Breast epithelium (tissue), 4 donors: ENCODE measurements at places on chromosomes 5 and 9. TPM values are rescaled to one million over a fixed set of nuclear protein-coding genes. Genes with fewer than 3 reads are reported as not detected.

TMEM171 gene
- not detected for total RNA-seq

S100Z gene
- not detected for total RNA-seq

PAXX gene
- 24.6 TPM for total RNA-seq

STPG3 gene
- total RNA-seq: not detected

- H3K4me3 ChIP-seq: peak within 1 kb of the TSS; percentile 96
- H3K4me1 ChIP-seq: no peaks in the 10 kb centered on the region
- peak; percentile 88 for DNase-seq
Measured at GRCh38 chr5:131165119-131165727, at the start of gene HINT1. TSS of gene HINT1 (minus strand) at chr5:131165256. CDS start at chr5:131165205, 51 bp downstream.

DMRTA1 gene
- 1.6 TPM for total RNA-seq

- no peaks in the 10 kb centered on the region for H3K4me1 ChIP-seq
- no peak overlapping the region for H3K4me3 ChIP-seq
- H3K27me3 ChIP-seq: no peaks in the 10 kb centered on the region
- no peaks in the 10 kb centered on the region for H3K36me3 ChIP-seq
- H3K27ac ChIP-seq: peak overlapping the region; percentile 10
Measured at GRCh38 chr5:82425591-82425990, 147.4 kb upstream of the RPS23 start.

SLC6A19 gene
- total RNA-seq: not detected

- H3K27me3 ChIP-seq: no peaks in the 10 kb centered on the region
- DNase-seq: no peak
- no peak overlapping the region for H3K27ac ChIP-seq
- H3K4me1 ChIP-seq: no peaks in the 10 kb centered on the region
Measured at GRCh38 chr5:114362197-114362976, 517 bp downstream of the KCNN2 start.

GRCh38 chr5:113102121-113102531 is 125.5 kb downstream of the DCP2 start:
- no peak overlapping the region for H3K27ac ChIP-seq
- no peaks in the 10 kb centered on the region for H3K4me1 ChIP-seq
- DNase-seq: no peak
- no peak overlapping the region for H3K4me3 ChIP-seq

DOCK8 gene
- 34.1 TPM for total RNA-seq

CER1 gene
- total RNA-seq: not detected

GRCh38 chr5:64161420-64161819 is 4.2 kb upstream of the RNF180 start:
- no peak overlapping the region for H3K27ac ChIP-seq
- no peaks in the 10 kb centered on the region for H3K36me3 ChIP-seq
- DNase-seq: no peak

GRXCR2 gene
- total RNA-seq: 0.29 TPM

GRCh38 chr9:91296354-91296753 is 65.4 kb downstream of the AUH start:
- H3K4me1 ChIP-seq: no peaks in the 10 kb centered on the region
- H3K4me3 ChIP-seq: no peak overlapping the region
- H3K36me3 ChIP-seq: no peaks in the 10 kb centered on the region
- no peak for DNase-seq
- no peaks in the 10 kb centered on the region for H3K27me3 ChIP-seq
- H3K27ac ChIP-seq: no peak overlapping the region

GRCh38 chr9:98884849-98885248 is 58.9 kb upstream of the COL15A1 start:
- no peaks in the 10 kb centered on the region for H3K4me1 ChIP-seq
- H3K4me3 ChIP-seq: no peak overlapping the region
- DNase-seq: no peak
- no peak overlapping the region for H3K27ac ChIP-seq
- H3K27me3 ChIP-seq: no peaks in the 10 kb centered on the region
- H3K36me3 ChIP-seq: no peaks in the 10 kb centered on the region

NR6A1 gene
- 5.3 TPM for total RNA-seq

DNA sequence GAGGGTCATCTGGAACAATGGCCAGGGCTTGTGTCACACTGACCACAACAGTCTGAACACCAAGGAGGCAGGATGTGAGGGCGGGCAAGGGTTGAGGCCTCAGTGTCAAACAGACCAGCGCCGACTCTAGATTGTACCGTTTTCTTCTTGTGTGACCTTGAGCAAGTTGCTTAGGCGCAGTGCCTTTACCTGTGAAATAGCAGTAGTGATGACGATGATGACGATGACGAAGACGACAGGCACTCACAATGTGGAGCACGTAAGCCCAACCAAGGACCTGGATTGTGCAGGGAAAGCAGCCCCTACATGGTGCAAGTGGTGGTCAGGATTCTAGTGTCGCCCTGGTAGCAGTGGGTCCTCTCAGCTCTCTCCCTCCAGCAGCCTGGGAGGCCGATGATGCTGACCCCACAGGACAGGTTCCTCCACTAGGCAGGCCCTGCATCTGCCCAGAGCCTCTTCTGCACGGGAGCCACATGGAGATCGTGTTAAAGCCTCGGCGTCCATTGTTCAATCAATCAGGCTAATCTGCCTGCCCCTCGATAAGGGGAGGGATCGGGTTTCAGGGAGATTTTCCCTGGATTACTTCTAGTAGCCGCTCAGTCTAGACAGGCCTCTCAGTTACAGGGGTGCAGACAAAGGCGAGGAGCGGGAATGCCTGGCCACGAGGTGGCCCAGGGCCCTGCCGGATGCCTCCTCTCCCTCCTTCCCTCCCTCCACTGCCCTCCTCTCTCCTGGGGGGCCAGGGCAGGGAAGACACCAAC is 91.7 kb downstream of the MACROH2A1 start:
- DNase-seq: no peak
- H3K36me3 ChIP-seq: no peaks in the 10 kb centered on the region
- H3K4me3 ChIP-seq: no peak overlapping the region

- H3K4me3 ChIP-seq: peak overlapping the region; percentile 40
- H3K27ac ChIP-seq: no peak overlapping the region
- no peaks in the 10 kb centered on the region for H3K27me3 ChIP-seq
- no peaks in the 10 kb centered on the region for H3K4me1 ChIP-seq
Measured at GRCh38 chr9:5511935-5512580, 1.7 kb downstream of the PDCD1LG2 start.

GRCh38 chr9:80175286-80176150 is 603.8 kb downstream of the TLE4 start:
- no peak overlapping the region for H3K27ac ChIP-seq
- no peaks in the 10 kb centered on the region for H3K36me3 ChIP-seq
- DNase-seq: no peak
- H3K4me3 ChIP-seq: no peak overlapping the region
- H3K27me3 ChIP-seq: no peaks in the 10 kb centered on the region

TCERG1 gene
- 48.0 TPM for total RNA-seq

PCDHB12 gene
- total RNA-seq: 5.2 TPM

DNA sequence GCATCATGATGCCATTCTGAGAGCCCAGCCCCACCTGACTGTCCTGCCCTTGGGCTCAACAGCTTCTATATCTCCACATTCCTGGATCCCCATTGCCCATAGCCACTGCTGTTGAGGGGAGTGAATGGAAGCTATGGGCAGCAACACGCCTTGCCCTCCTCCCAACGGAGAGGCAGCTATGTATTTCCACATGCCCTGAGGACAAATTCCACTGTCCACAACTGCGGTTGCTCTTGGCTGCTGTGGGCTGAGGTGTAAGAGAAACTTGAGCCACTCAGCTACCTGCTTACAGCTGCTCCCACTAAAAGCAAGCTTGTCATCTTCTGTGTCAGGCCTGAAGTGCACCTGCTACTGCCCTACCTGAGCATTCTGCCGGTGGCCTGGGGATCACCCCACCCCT is 222.9 kb downstream of the PSAT1 start:
- no peaks in the 10 kb centered on the region for H3K4me1 ChIP-seq
- DNase-seq: no peak
- H3K4me3 ChIP-seq: no peak overlapping the region
- H3K27me3 ChIP-seq: no peaks in the 10 kb centered on the region

DNA sequence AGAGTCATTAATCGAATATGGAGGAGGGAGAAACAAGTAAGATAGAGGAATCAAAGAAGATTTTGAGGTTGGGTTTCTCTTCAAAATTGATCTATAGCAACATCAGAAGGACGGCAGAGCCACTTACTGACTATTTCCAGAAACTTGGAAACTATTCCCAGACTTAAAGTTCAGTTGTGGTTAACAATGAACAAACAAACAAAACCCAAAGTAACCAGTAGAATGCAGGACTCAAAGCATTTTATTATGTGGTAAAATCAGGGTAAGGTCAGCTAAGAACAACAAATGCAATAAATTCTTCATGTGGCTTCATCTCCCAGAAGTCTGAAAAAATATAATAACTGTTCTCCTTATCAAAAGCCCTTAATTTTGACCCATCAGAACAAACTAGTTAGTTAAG is 54.9 kb upstream of the OSMR start:
- H3K27me3 ChIP-seq: no peaks in the 10 kb centered on the region
- no peak overlapping the region for H3K27ac ChIP-seq
- H3K4me1 ChIP-seq: no peaks in the 10 kb centered on the region
- H3K4me3 ChIP-seq: no peak overlapping the region

DAP gene
- total RNA-seq: 60.8 TPM

FOXD4L5 gene
- not detected for total RNA-seq

GRCh38 chr9:17837965-17838364 is 259.1 kb downstream of the SH3GL2 start:
- no peak overlapping the region for H3K27ac ChIP-seq
- no peak for DNase-seq
- no peaks in the 10 kb centered on the region for H3K36me3 ChIP-seq
- H3K4me3 ChIP-seq: no peak overlapping the region
- H3K27me3 ChIP-seq: no peaks in the 10 kb centered on the region

DNA sequence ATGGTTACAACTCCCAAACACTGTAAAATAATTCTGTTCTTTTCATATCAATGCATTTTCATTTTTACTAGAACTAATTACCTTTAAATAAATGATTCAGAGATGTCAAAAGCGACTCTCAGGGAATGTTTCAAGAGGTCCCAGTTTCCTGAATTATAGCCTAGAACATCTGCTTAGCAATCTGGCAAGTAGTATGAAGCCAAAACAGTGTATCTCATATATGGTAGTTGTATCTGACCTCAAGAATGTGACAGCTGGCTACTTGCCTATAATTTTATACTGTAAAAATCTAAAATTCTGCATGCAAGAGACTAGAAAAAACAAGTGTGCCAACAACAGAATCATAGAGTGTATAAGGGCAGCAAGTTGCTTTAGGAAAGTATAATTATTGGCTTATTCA is 187.7 kb upstream of the POU5F2 start:
- H3K27me3 ChIP-seq: no peaks in the 10 kb centered on the region
- DNase-seq: no peak
- H3K4me3 ChIP-seq: no peak overlapping the region
- no peaks in the 10 kb centered on the region for H3K4me1 ChIP-seq
- H3K27ac ChIP-seq: no peak overlapping the region

DNA sequence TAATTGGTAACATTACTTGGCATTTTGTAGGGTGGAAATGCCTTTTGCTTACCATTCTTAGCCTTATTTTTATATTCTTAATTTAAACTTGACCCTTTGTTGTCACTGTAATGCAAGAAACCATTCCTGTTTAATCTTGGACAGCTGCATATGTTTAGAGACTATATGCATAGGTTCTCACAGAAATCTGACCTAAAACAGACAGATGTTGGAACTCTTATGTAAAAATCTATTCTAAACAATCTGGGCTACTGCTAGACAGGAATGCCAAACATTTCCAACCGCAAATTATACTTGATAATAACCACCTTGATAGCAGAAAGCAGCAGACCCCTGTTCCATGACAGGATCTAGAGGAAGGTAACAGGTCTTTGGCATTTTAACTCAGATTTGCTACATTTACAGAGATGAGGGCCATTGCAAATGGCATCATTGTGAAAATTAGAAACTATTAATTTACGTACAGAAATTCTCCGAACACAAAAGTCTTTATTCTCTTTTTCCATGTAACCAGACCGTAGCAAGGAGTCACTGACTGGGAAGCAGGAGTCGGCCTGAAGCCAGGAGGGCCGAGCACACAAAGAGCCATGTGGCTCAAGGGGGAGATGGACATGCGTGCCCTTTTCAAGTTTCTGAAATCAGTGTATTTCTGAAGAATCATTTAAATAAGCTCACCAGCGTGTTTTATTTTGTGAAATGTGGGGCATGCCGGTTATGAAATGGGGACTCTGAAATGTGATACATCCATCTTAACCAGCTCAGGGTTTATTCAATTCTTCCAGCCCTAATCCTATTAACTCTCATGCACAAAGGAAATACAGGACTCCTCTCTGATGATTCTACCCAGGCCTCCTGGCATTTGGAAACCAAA is 139.3 kb downstream of the AOPEP start:
- H3K27me3 ChIP-seq: no peaks in the 10 kb centered on the region
- no peaks in the 10 kb centered on the region for H3K4me1 ChIP-seq
- H3K36me3 ChIP-seq: no peaks in the 10 kb centered on the region
- no peak for DNase-seq
- no peak overlapping the region for H3K4me3 ChIP-seq
- H3K27ac ChIP-seq: no peak overlapping the region

DNA sequence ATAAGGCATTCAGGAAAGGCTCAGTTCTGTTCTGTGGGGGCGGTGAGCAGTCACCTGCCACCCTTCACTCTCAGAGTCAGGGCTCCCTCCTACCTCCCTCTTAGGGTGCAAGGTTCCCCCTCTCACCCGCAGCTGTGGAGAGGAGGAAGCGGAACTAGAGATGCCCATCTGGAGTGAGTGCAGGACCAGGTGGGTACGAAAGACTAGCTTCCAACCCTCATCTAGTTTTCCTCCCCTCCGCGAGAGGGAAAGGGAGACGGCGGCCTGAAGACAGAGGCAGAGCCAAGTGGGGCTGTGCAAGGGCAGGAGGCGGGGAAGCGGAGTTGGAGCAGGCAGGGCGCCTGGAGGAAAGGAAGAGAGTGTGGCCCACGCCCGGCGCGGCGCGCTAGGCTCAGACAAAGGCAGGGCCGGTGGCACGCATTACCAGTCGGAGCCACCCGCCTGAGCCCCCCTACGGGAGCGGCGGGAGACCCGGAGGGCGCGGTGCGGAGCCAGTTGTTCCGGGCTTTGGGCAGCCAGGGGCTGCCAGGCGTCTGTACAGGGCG is 7.3 kb downstream of the PRR7 start:
- H3K27me3 ChIP-seq: peaks cover 2% of the 10 kb centered on the region
- no peaks in the 10 kb centered on the region for H3K4me1 ChIP-seq
- no peaks in the 10 kb centered on the region for H3K36me3 ChIP-seq
- H3K27ac ChIP-seq: peak overlapping the region; percentile 59

GRCh38 chr5:172102218-172102870 is 85.7 kb downstream of the STK10 start:
- H3K36me3 ChIP-seq: no peaks in the 10 kb centered on the region
- peaks cover 3% of the 10 kb centered on the region for H3K4me1 ChIP-seq
- no peak overlapping the region for H3K4me3 ChIP-seq
- H3K27me3 ChIP-seq: no peaks in the 10 kb centered on the region
- H3K27ac ChIP-seq: no peak overlapping the region

DNA sequence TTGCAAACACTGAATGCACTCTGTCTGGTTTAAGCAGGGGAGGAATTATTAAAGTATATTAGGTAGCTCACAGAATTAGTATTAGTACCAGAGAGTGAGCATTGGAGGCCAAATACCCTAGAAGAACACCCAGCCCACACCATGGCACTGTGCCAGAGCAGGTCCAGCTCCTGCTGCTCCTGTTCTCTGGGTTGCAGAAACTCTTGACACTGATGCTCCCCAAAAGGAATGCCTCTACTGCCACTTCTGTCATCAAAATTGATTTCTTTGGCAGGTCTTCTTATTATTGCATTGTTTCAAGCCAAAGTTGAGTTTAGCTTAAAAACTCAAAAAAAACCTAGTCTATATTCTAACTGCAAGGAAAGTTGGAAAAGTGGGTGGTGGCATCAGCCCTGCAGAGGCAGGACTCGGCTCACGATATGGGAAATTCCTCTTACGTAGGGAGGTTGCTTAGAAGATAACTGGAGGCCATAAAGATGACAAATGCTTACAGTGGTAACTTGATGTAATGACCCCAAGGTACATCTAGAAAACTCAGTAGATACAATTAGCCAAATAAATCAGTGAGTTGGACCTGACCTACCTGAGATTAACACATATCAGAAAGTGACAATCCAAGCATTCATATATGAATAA is 123.4 kb downstream of the CD180 start:
- no peak overlapping the region for H3K4me3 ChIP-seq
- H3K4me1 ChIP-seq: no peaks in the 10 kb centered on the region
- H3K36me3 ChIP-seq: no peaks in the 10 kb centered on the region
